ENCODE measurements at places on chromosomes 12 and 14.

DNA sequence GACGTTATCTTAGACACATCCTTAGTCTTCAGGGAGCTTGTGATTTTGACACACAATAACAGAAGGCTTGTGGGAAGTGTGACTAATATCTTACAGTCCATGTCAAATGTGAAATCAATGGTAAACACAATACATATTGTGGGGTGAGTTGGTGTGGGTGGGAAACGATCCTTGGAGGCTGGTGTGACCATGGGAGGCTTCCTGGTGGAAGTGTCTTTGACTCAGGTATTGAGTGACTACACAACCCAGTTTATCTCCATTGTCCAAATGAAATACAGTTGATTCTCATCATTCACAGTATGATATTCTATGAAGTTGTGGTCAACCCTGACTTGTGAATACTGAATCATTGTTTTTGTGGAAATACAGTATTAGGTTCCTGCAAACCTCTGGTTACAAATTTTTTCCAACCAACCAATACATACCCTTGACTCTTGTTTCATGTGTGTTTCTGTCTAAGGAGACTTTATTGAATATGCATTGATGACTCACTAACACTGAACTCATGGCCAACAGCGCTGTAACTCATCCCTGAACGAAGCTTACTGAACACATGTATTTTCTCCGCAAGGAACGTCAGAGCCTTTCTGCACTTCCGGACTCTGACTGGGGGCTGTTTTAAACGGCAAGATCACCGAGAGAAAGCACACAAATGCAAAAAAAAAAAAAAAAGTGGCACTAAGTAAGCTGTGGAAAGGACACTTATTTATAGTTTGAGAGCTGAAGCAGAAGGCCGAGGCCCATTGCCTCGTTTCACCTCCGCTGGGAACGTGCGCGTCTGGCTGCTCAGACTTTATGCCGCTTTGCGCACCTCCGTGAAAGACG lies 59.0 kb downstream of the CLMN start:
- no peak for DNase-seq

- no peak for DNase-seq
Observed at GRCh38 chr14:70642303-70643235, 853 bp downstream of the TTC9 start.

DNA sequence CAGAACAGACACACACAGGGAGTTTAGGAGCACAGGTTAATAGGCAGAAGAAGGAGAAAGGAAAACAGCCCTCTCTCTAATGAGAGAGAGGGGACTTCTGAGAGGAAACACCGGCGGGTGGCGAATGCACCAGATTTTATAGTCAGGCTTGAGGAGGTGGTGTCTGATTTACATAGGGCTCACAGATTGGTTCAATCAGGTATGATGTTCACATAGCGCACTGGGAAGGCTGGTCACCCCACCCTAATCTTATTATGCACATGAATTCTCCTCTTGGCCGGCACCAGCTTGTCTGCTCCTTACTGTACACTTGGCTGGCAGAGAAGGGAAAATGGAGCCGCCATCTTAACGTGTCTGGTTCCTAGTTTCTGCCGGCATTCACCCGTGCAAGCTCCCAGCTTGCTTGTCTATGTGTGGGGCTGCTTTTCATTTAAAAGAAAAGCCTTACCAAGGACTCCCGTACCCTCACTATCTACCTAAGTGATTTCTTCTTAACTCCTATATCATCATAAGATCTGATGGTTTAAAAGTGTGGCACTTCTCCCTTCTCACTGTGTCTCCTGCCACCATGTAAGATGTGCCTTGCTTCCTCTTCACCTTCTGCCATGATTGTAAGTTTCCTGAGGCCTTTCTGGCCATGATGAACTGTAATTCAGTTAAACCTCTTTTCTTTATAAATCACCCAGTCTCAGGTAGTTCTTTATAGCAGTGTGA lies 15.1 kb downstream of the BCAT1 start:
- DNase-seq = no peak

DNA sequence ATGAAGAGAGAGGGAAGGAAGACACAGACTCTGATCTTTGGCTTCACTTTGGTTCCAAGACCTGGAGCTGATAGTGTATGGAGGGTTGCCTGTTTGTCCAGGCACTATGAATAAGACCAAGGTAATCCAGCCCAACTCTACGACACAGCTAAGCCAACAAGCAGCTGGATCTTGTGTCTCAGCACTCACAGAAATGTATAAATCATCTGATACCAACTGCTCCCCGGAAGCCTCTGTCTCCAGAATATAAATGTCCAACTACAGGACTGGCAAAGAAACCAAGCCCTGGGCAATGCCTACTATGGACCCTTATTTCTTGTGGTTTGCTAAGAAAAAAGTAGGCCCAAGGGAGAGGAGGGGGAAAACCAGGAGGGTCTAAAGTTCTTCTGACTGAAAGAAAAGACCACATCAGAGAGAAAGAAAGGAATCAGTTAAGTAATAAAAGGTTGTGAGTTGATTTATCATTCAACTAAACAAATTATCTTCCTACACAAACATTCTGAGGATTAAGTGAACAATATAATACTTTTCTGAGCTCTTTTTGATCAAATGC lies 204.0 kb downstream of the DAD1 start:
- no peak for DNase-seq

GRCh38 chr12:27505761-27506160 lies 18.2 kb upstream of the PPFIBP1 start:
- DNase-seq = no peak

DNA sequence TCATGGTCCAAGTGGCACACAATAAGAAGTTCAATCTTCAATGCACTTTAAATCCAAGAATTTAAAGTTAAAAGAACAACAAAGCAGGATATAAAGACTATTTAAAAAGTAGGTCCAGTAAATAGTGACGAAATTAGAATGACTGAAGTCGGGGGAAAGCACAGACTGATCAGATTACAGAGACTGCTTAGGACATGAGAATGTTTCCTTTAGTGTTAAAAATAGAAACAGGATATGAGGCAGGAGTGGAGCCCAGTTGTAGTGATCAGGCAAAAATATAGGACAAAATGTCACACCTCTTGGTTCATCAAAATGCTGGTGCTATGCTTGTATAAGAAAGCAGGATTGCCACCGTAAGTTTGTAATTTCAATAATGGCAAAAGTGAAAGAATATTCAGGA lies 52.2 kb upstream of the CD163 start:
- no peak for DNase-seq

All from stimulated activated CD4-positive, alpha-beta T cell treated with anti-CD3 and anti-CD28 coated beads, Interleukin-1b, Interleukin-23, amount 100 ng/mL, for 24 hours (primary cell).